ENCODE measurements at places on chromosomes 1 and 21. TPM values are rescaled to one million over a fixed set of nuclear protein-coding genes. Genes with fewer than 3 reads are reported as not detected.

DNA sequence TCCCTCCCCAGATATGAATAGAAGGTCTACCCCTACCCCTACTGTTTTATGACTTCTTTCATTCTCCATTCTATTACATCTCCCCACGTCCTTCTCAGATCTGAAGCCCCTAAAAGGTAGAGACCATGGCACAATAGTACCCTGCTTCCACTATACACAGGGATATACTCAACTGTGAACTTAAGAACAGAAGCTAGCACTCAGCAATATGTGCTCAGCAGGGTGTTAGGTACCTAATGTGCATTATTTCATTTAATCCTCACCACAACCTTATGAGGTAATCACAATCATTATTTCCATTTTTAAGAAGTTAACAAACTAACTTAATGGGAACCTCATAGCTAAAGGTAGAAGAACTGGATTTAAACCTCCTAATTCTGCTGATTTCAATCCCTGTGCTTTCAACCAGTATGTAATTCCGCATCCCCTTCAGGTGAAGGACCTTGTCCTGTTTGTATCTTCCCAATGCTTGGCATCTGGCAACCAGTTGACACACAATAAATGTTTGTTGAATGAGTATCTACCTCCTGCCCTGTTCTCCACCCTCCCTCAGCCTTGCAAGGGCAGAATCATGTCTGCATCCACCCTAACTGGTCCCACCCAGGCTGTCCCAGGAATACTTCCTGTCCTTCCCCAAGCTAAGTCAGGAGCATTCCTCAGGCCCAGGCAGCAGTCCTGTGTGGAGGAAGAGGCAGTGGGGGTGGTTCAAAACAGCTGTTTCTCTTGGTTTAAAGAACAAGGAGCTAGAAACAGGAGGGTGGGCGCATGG lies 6.5 kb downstream of the DENND2D start:
- DNase-seq, result no peak
- H3K27me3 ChIP-seq, result no peaks in the 10 kb centered on the region
- H3K36me3 ChIP-seq, result peaks cover 22% of the 10 kb centered on the region
- H3K27ac ChIP-seq, result peak overlapping the region; percentile 84

The RNASEL gene
- total RNA-seq, result 12.4 TPM

The CC2D1B gene
- 75.4 TPM for total RNA-seq

The TMEM167B gene
- total RNA-seq, result 39.1 TPM

The TEX38 gene
- total RNA-seq, result not detected
